Activated CD8-positive, alpha-beta T cell treated with anti-CD3 and anti-CD28 coated beads for 36 hours (primary cell): ENCODE measurements at places on chromosomes 4 and X. TPM values are rescaled to one million over a fixed set of nuclear protein-coding genes. Genes with fewer than 3 reads are reported as not detected.

GRCh38 chr4:90403781-90404180, 276.6 kb downstream of the CCSER1 start:
- H3K36me3 ChIP-seq: no peaks in the 10 kb centered on the region
- H3K27me3 ChIP-seq: no peaks in the 10 kb centered on the region
- no peak for DNase-seq
- H3K27ac ChIP-seq: no peak overlapping the region

The CRMP1 gene
- total RNA-seq: not detected

GRCh38 chr4:120070196-120070595, 3.5 kb upstream of the MAD2L1 start:
- no peak overlapping the region for H3K4me3 ChIP-seq
- no peaks in the 10 kb centered on the region for H3K27me3 ChIP-seq
- peaks cover 24% of the 10 kb centered on the region for H3K4me1 ChIP-seq

- peak overlapping the region; percentile 94 for H3K27ac ChIP-seq
- peaks cover 18% of the 10 kb centered on the region for H3K36me3 ChIP-seq
- peak; percentile 40 for DNase-seq
- peak overlapping the region; percentile 93 for H3K4me3 ChIP-seq
Observed at GRCh38 chr4:2843941-2844584, 419 bp downstream of the ADD1 start.

- DNase-seq: no peak
- no peak overlapping the region for H3K4me3 ChIP-seq
- no peaks in the 10 kb centered on the region for H3K36me3 ChIP-seq
Observed at GRCh38 chr4:8644966-8645752, 52.6 kb downstream of the CPZ start.

- no peaks in the 10 kb centered on the region for H3K27me3 ChIP-seq
- peaks cover 3% of the 10 kb centered on the region for H3K36me3 ChIP-seq
- no peaks in the 10 kb centered on the region for H3K4me1 ChIP-seq
- no peak overlapping the region for H3K4me3 ChIP-seq
- DNase-seq: no peak
Observed at GRCh38 chrX:18927558-18927957, 56.4 kb downstream of the PHKA2 start.

DNA sequence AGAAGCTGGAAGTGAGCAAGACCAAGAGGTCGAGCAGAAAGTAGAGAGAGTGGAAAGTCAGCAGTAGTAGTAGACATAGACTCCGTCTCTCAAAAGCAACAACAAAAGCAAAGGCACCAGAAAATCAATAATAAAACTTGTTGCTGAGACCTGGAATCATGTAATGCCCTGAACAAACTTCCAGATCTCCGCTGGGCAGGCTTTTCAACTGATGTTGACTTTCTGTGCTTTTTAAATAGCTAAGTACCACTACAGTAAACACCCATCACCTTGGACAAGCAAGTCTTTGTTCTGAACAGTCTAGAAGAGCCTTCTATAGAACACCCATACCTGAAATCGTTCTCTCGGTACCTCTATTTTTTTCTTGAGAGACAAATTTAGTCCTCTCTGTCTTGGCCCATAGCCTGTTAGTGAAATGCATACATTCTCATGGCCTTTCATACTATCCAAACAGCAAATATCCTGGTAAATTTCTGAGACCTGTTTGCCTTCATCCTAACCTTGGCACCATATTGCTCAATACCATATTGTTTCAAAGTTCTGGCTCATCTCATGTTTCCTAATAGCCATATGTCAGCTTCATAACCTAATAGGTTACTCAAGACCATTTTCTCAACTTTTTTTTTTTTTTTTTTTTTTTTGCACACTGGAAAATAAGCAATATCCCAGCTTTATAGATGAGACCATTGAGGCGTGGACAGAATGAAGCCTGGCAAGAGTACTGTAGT, 200.6 kb upstream of the RBPJ start:
- H3K36me3 ChIP-seq: no peaks in the 10 kb centered on the region
- H3K4me3 ChIP-seq: no peak overlapping the region
- no peak for DNase-seq
- no peaks in the 10 kb centered on the region for H3K4me1 ChIP-seq

DNA sequence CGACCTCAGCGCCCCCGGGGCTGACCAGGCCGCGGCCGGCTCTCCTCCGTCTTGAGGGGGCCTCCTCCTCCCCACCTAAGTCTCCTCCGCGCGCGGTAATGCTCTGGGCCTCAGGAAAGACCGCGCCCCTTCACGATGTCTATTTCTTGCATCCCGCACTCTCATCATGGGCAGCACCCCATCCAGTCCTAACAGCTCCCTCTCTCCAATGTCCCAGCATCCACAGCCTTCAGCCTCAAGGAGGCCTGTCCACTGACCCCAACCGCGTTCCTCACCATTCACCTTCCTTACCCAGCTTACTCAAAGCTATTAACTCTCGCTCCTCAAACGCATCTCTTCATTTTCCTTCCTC, 77.5 kb downstream of the MAGED4 start:
- peak overlapping the region; percentile 90 for H3K4me3 ChIP-seq
- H3K36me3 ChIP-seq: no peaks in the 10 kb centered on the region
- H3K27me3 ChIP-seq: peaks cover 2% of the 10 kb centered on the region
- peak overlapping the region; percentile 99 for H3K27ac ChIP-seq
- peaks cover 7% of the 10 kb centered on the region for H3K4me1 ChIP-seq
- no peak for DNase-seq

- H3K36me3 ChIP-seq: peaks cover 32% of the 10 kb centered on the region
- H3K27ac ChIP-seq: peak overlapping the region; percentile 98
- peaks cover 76% of the 10 kb centered on the region for H3K4me1 ChIP-seq
- H3K4me3 ChIP-seq: peak overlapping the region; percentile 51
- DNase-seq: peak; percentile 80
Observed at GRCh38 chr4:98482847-98483806, 175.3 kb downstream of the TSPAN5 start.

DNA sequence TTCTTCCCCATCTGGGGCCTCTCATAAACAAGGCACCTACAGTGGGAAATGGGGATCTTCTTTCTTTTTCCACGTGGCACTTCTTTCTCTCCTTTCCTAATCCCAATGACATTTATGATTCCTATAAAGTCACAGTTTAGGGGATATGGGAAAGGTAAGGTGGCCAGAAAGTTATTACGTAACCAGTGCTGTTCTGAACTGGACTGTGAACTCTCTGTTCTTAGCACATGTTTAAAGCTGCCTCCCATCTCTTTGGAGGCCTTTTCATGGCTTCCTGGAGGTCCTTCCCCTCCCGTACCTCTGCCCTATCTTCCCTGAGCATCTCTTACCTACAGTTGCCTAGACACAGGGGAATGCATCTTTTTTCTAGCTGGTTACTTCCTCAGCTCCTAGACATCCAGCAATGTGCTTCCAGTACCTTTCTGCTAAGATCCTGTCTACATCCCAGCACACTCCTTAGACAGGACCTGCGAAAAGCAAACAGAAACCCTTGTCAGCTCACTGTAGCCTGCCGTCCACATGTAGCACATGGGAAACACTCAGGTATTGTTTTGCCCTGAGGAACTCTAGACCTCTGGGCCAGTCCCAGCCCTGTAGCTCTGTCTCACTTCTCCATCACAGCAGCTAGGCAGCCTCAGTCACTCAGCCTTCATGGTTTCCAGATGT, 195.4 kb downstream of the NWD2 start:
- H3K36me3 ChIP-seq: no peaks in the 10 kb centered on the region
- H3K27ac ChIP-seq: no peak overlapping the region
- peaks cover 17% of the 10 kb centered on the region for H3K27me3 ChIP-seq
- no peak for DNase-seq
- no peak overlapping the region for H3K4me3 ChIP-seq

GRCh38 chr4:38034986-38035882, 75.0 kb downstream of the PTTG2 start:
- H3K4me3 ChIP-seq: no peak overlapping the region
- peak; percentile 44 for DNase-seq
- H3K27me3 ChIP-seq: no peaks in the 10 kb centered on the region
- peaks cover 17% of the 10 kb centered on the region for H3K36me3 ChIP-seq

- no peaks in the 10 kb centered on the region for H3K36me3 ChIP-seq
- H3K4me1 ChIP-seq: no peaks in the 10 kb centered on the region
- no peak for DNase-seq
- no peak overlapping the region for H3K4me3 ChIP-seq
Observed at GRCh38 chr4:6362243-6362885, 92.7 kb downstream of the WFS1 start.
